ENCODE measurements at places on chromosomes 12 and 14. TPM values are rescaled to one million over a fixed set of nuclear protein-coding genes. Genes with fewer than 3 reads are reported as not detected.

GRCh38 chr12:69623970-69624369 lies 13.3 kb upstream of the LRRC10 start:
- peak; percentile 14 for DNase-seq

- DNase-seq: no peak
These were observed 47.7 kb upstream of the ERGIC2 start for GRCh38 chr12:29428633-29429032.

DNA sequence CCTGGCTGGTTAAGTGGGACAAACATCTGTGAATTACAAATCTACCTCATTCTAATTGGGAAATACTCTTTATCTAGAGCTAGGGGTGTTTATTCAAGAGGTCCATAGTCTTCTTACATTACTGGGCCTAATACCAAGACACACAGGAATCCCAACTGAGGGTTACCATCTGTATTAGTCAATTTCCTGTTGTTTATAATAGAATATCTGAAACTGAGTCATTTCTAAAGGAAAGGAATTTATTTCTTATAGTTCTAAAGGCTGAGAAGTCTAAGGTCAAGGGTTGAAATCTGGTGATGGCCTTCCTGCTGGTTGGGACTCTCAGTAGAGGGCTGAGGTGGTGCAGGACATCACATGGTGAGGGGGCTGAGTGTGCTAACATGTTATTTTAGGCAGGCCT lies 36.0 kb downstream of the RTRAF start:
- DNase-seq: no peak

Gene NCAPD2
- 55.9 TPM for polyA plus RNA-seq
